ENCODE measurements at places on chromosomes 16 and 17. TPM values are rescaled to one million over a fixed set of nuclear protein-coding genes. Genes with fewer than 3 reads are reported as not detected.

- no peak overlapping the region for H3K27ac ChIP-seq
- H3K4me1 ChIP-seq = peaks cover 18% of the 10 kb centered on the region
- H3K36me3 ChIP-seq = no peaks in the 10 kb centered on the region
- DNase-seq = no peak
- H3K27me3 ChIP-seq = no peaks in the 10 kb centered on the region
Measured at GRCh38 chr16:3612510-3613466, 1.4 kb upstream of the SLX4 start.

GRCh38 chr16:89801800-89802199 lies 14.6 kb downstream of the FANCA start:
- no peak overlapping the region for H3K4me3 ChIP-seq
- no peak overlapping the region for H3K27ac ChIP-seq
- H3K27me3 ChIP-seq = no peaks in the 10 kb centered on the region

DNA sequence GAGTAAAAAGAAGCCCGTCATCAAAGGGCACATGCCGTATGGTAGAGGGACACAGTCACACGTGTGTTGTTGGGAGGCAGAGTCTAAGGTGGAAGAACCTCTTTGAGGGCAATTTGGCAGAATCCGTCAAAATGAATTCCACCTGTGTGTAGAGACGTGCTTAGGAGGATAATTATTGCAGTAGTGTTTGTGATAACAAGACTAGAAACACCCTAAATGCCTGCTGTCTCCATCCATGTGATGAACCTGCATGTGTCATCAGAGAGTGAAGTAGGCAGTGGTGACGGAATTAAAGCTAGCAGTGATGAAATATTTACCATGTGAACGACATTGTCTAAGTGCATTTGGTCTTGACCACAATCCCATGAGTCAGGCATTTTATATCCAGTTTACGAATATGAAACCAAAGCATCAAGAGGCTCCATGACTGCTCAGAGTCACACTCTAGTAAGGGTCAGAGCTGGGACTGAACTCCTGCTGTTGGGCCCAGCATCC lies 61.3 kb upstream of the ADORA2B start:
- no peaks in the 10 kb centered on the region for H3K27me3 ChIP-seq
- no peak for DNase-seq
- H3K36me3 ChIP-seq = no peaks in the 10 kb centered on the region
- H3K27ac ChIP-seq = no peak overlapping the region
- H3K4me1 ChIP-seq = no peaks in the 10 kb centered on the region

DNA sequence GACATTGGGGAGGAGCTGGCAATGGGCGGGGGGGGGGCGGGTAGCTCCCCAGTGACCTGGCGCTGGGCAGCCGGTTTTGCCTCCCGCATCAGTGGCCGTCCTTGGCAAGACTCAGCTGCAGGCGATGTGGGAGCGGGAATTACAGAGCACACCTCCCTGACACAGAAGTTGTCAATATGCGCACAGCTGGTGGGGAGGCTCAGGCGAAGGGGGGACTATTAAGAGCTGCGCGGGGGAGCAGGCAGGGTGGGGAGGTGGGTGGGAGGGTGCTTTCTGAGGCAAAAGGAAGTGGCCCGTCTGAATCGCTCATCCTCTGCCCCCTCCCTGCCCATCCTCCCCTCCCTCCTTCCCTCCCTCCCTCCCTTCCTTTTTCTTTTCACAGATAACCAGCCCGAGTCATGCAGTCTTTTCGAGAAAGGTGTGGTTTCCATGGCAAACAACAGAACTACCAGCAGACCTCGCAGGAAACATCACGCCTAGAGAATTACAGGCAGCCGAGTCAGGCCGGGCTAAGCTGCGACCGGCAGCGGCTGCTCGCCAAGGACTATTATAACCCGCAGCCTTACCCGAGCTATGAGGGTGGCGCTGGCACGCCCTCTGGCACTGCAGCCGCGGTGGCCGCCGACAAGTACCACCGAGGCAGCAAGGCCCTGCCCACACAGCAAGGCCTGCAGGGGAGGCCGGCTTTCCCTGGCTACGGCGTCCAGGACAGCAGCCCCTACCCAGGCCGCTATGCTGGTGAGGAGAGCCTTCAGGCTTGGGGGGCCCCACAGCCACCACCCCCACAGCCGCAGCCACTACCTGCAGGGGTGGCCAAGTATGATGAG lies 44.0 kb downstream of the SREBF1 start:
- peak overlapping the region; percentile 37 for H3K27ac ChIP-seq
- H3K27me3 ChIP-seq = no peaks in the 10 kb centered on the region
- peak; percentile 75 for DNase-seq
- H3K4me1 ChIP-seq = peaks cover 28% of the 10 kb centered on the region
- no peaks in the 10 kb centered on the region for H3K36me3 ChIP-seq
- no peak overlapping the region for H3K4me3 ChIP-seq

DNA sequence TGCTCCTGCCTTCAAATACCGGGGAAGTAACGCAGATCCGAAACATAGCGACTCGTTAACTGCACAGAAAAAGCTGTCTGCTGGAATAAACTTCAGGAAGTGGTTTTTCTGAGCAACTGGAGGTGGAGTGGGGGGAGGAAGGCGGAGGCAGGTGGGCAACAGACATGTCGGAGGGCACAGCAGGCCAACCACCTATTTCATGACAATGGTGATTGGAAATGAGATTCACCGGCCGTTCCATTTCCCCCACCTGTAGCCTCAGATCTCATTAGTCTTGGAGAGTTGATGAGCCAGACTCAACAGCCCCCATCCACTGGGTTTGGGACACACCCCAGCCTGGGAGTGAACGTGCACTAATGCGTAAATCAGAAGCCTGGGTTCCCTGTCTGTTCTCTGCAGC lies 7.7 kb upstream of the PECAM1 start:
- H3K4me3 ChIP-seq = no peak overlapping the region
- H3K27ac ChIP-seq = no peak overlapping the region
- H3K36me3 ChIP-seq = no peaks in the 10 kb centered on the region
- no peak for DNase-seq

GRCh38 chr17:39224778-39225307 lies 902 bp downstream of the STAC2 start:
- H3K4me1 ChIP-seq = peaks cover 10% of the 10 kb centered on the region
- no peak overlapping the region for H3K27ac ChIP-seq
- H3K4me3 ChIP-seq = no peak overlapping the region
- H3K36me3 ChIP-seq = no peaks in the 10 kb centered on the region
- DNase-seq = no peak

DNA sequence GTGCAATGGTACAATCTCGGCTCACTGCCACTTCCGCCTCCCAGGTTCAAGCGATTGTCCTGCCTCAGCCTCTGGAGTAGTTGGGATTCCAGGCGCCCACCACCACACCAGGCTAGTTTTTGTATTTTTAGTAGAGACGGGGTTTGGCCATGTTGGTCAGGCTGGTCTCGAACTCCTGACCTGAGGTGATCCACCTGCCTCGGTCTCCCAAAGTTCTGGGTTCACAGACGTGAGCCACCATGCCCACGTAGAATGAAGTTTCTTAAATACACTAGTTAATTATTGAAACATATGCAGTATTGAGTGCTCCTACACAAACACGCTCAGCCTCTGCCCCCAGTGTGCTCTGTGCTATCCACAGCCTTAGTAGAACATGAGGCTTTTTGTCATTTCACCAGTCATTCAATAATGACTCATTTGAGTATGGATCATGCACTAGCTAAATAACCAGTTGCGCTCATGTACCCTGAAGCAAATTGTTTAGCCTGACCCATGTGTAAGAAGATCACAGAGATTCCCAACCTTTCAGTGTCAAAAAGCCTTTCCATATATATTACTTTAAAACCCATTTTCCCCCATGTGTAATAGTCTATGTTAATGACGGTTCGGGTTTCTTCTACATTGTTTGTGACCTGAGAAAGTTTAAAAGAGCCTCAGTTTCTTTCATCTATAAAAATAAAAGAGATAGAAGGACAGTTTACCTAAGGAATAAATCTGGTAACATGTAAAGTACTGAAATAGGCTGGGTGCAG lies 49.7 kb downstream of the TUBD1 start:
- peaks cover 5% of the 10 kb centered on the region for H3K36me3 ChIP-seq
- peaks cover 35% of the 10 kb centered on the region for H3K4me1 ChIP-seq
- DNase-seq = peak; percentile 77
- H3K27me3 ChIP-seq = no peaks in the 10 kb centered on the region

DNA sequence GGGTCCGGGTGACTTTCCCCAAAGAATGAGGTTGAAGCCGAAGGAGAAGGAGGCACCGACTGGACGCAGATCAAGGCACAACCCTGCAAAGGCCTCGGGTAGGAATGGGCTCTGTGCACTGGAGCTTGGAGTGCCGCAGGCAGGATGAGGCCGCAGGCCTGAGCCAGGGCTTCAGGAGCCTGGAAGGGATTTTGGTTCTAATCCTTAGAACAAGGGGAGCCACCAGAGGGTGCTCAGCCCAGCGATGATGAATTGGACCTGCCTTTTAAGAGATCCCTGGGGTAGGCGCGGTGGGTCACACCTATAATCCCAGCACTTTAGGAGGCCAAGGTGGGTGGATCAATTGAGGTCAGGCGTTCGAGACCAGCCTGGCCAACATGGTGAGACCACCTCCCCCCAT lies 8.1 kb downstream of the CIBAR2 start:
- no peak overlapping the region for H3K27ac ChIP-seq
- DNase-seq = no peak
- H3K4me3 ChIP-seq = no peak overlapping the region

DNA sequence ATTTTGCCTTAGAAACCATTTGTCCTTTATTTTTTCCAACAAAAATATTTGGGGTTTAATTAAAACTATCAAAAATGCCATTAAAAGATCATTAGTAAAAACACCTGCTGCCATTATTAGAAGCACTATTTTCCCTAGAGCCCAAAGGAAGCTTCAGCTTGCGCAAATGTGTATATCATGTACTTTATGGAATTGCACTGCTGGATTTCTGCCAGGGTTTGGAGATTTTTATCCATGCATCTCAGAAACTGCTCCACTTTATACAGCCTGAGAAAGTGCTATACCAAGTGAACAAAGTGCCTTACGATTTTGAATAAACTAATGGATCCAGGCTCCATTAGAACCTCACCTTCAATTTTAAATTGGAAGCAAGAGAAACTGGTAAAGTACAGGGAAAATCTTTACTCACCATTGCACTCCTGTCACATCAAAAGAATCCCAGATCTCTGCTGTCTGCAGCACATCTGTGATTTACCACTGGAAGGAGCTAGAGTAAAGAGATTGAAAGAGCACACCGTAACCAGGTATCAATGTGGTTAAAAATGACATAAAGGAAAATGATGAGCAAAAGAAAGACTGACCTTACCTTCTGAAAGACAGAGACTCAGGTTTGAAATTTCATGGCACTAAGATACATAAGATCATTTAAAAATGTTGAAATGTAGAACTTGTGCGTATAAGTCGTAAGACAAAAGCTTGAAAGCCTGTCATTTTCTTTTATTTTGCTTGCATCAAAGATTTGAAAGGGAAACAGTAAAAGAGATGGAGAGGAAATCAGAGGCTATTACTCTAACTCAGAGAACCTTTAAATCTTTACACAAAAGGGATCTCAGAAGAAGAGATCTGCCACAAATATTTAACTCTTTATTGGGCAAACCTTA lies 678.1 kb upstream of the GOT2 start:
- peak; percentile 10 for DNase-seq
- H3K4me1 ChIP-seq = no peaks in the 10 kb centered on the region
- no peaks in the 10 kb centered on the region for H3K36me3 ChIP-seq
- no peaks in the 10 kb centered on the region for H3K27me3 ChIP-seq
- no peak overlapping the region for H3K4me3 ChIP-seq

DNA sequence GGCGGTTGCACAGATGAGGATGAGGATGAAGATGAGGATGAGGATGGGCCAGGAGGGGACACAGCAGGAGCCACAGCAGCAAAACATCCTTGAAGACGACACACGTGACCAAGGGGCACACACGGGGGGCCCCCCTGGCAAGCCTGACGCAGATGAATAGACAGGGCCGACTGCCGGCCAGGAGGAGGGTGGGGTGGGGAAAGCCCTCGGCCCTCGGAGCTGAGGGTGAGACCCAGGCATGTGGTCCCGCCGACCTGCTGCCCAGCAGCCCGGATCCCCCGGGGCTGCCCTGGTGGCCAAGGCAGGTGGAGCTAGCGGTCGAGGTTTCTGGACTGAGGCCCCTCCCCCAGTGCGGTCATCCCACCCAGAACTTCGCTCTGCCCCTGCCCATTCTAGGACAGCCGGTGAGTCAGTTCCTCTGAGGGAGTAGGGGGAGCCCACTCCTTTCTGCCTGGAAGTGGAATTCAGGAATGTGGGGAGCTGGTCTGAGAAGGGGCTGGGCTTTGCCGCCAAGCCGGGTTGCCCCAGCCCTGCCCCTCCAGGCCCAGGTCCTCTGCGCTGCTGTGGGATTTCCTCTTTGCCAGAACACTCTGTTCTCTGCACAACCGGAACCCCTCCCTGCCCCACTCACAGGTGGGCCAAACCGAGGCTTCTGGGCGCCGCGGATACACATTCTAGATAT lies 9.9 kb downstream of the CYGB start:
- no peaks in the 10 kb centered on the region for H3K36me3 ChIP-seq
- no peaks in the 10 kb centered on the region for H3K27me3 ChIP-seq
- peak overlapping the region; percentile 98 for H3K27ac ChIP-seq
- peaks cover 61% of the 10 kb centered on the region for H3K4me1 ChIP-seq
- peak; percentile 81 for DNase-seq
- H3K4me3 ChIP-seq = no peak overlapping the region

DNA sequence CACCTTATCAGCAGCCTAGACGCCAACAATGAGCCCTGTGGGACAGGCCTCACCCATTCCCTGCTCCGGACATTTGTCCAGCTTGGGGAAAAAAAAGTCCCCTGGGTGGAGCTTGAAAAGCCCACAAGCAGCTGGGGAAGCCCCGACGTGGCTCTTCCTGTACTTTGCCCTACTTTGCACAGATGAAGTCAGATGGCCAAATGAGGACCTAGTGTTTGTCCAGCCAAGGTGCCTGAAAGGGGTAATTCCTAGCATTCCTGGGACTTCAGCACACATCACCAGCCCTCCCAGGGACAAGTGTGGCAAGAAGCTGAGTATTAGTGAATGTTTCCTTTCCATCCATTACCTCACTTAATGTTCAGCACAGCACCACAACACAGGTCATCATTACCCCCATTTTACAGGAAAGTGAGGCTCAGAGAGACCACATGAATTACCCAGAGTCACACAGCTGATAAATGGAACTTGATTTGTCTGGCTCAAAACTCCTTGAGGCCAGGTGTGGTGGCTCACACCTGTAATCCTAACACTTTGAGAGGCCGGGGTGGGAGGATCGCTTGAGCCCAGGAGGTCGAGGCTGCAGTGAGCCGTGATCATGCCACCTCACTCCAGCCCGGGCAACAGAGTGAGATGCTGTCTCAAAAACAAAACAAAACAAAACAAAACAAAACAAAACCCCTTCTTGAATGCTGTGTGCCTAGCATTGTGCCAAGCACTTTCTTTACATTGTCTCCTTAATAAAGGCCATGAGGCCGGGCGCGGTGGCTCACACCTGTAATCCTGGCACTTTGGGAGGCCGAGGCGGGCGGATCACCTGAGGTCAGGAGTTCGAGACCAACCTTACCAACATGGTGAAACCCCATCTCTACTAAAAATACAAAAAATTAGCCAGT lies 19.9 kb upstream of the PLLP start:
- H3K27ac ChIP-seq = peak overlapping the region; percentile 95
- H3K27me3 ChIP-seq = no peaks in the 10 kb centered on the region
- no peaks in the 10 kb centered on the region for H3K36me3 ChIP-seq
- no peak overlapping the region for H3K4me3 ChIP-seq
- peak; percentile 88 for DNase-seq

The PNPO gene
- 10.4 TPM for polyA plus RNA-seq

The KRTAP4-9 gene
- not detected for polyA plus RNA-seq

The MYCBPAP gene
- 1.2 TPM for polyA plus RNA-seq

The TMEM92 gene
- 24.0 TPM for polyA plus RNA-seq
